Tibial artery (tissue), 4 donors: ENCODE measurements at places on chromosomes 5 and 9.

GRCh38 chr5:39073767-39074016 is 507 bp downstream of the RICTOR start:
- no peaks in the 10 kb centered on the region for H3K36me3 ChIP-seq
- H3K4me3 ChIP-seq, result peak overlapping the region; percentile 99

GRCh38 chr9:100027543-100027942 is 71.3 kb downstream of the ERP44 start:
- H3K36me3 ChIP-seq, result peaks cover 4% of the 10 kb centered on the region
- H3K27me3 ChIP-seq, result no peaks in the 10 kb centered on the region
- DNase-seq, result no peak
- no peaks in the 10 kb centered on the region for H3K4me1 ChIP-seq
- H3K4me3 ChIP-seq, result no peak overlapping the region
- H3K27ac ChIP-seq, result no peak overlapping the region

DNA sequence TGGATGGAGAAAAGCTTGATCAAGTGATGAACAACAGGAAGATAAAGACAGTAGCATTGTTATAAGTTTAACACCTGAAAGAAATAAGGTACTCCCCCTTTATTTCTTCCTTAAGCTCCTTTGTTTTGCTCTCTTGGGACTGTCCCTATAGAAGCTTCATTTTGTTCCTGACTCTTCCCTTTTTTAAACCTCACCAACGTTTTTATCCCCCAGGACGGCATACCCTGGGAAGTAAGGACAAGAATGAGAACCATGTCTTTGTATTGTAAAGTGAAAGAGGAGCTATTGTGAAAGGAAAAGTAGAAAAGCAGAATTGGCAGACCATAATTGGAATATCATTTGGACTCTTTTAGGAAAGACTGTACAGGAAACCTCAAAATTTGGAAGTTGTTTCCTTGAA is 1368.6 kb upstream of the C9orf72 start:
- no peak overlapping the region for H3K27ac ChIP-seq
- no peaks in the 10 kb centered on the region for H3K27me3 ChIP-seq
- H3K4me1 ChIP-seq, result no peaks in the 10 kb centered on the region

GRCh38 chr5:146580237-146580636 is 64.2 kb upstream of the GPR151 start:
- no peaks in the 10 kb centered on the region for H3K36me3 ChIP-seq
- H3K27ac ChIP-seq, result no peak overlapping the region
- no peaks in the 10 kb centered on the region for H3K4me1 ChIP-seq
- no peak overlapping the region for H3K4me3 ChIP-seq
- no peaks in the 10 kb centered on the region for H3K27me3 ChIP-seq
- no peak for DNase-seq

- H3K4me1 ChIP-seq, result peaks cover 25% of the 10 kb centered on the region
- H3K36me3 ChIP-seq, result no peaks in the 10 kb centered on the region
- H3K27me3 ChIP-seq, result no peaks in the 10 kb centered on the region
- no peak overlapping the region for H3K27ac ChIP-seq
- no peak overlapping the region for H3K4me3 ChIP-seq
Measured at GRCh38 chr9:111914749-111915424, 18.3 kb downstream of the UGCG start.

DNA sequence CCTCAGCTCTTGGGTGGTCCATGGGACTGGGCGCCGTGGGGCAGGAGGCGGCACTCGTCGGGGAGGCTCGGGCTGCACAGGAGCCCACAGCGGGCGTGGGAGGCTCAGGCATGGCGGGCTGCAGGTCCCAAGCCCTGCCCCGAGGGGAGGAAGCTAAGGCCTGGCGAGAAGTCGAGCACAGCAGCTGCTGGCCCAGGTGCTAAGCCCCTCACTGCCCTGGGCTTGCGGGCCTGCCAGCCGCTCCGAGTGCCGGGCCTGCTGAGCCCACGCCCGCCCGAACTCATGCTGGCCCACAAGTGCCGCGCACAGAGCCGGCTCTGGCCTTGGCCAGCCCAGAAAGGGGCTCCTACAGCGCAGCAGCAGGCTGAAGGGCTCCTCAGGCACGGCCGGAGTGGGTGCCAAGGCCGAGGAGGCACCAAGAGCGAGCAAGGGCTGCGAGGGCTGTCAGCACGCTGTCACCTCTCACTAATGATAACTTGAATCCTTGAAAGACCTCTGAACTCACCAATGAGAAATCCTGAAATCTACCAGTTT is 1506.8 kb upstream of the WWC1 start:
- no peak overlapping the region for H3K4me3 ChIP-seq
- no peak overlapping the region for H3K27ac ChIP-seq
- no peaks in the 10 kb centered on the region for H3K4me1 ChIP-seq
- H3K27me3 ChIP-seq, result no peaks in the 10 kb centered on the region
- no peaks in the 10 kb centered on the region for H3K36me3 ChIP-seq
- DNase-seq, result no peak

- H3K27ac ChIP-seq, result no peak overlapping the region
- H3K27me3 ChIP-seq, result peaks cover 3% of the 10 kb centered on the region
- no peaks in the 10 kb centered on the region for H3K4me1 ChIP-seq
- DNase-seq, result no peak
Measured at GRCh38 chr5:149126906-149127305, 14.4 kb upstream of the ABLIM3 start.

- no peak overlapping the region for H3K27ac ChIP-seq
- H3K27me3 ChIP-seq, result no peaks in the 10 kb centered on the region
- no peak overlapping the region for H3K4me3 ChIP-seq
- DNase-seq, result peak; percentile 51
- H3K4me1 ChIP-seq, result peaks cover 12% of the 10 kb centered on the region
Measured at GRCh38 chr5:171849585-171850323, 64.1 kb downstream of the SMIM23 start.

GRCh38 chr5:44997506-44997905 is 188.8 kb downstream of the MRPS30 start:
- no peak overlapping the region for H3K4me3 ChIP-seq
- DNase-seq, result no peak
- H3K27ac ChIP-seq, result no peak overlapping the region
- no peaks in the 10 kb centered on the region for H3K4me1 ChIP-seq
- H3K27me3 ChIP-seq, result no peaks in the 10 kb centered on the region

- peaks cover 91% of the 10 kb centered on the region for H3K27me3 ChIP-seq
- H3K4me1 ChIP-seq, result no peaks in the 10 kb centered on the region
- H3K36me3 ChIP-seq, result no peaks in the 10 kb centered on the region
Measured at GRCh38 chr5:51382521-51383130, 622 bp upstream of the ISL1 start.

DNA sequence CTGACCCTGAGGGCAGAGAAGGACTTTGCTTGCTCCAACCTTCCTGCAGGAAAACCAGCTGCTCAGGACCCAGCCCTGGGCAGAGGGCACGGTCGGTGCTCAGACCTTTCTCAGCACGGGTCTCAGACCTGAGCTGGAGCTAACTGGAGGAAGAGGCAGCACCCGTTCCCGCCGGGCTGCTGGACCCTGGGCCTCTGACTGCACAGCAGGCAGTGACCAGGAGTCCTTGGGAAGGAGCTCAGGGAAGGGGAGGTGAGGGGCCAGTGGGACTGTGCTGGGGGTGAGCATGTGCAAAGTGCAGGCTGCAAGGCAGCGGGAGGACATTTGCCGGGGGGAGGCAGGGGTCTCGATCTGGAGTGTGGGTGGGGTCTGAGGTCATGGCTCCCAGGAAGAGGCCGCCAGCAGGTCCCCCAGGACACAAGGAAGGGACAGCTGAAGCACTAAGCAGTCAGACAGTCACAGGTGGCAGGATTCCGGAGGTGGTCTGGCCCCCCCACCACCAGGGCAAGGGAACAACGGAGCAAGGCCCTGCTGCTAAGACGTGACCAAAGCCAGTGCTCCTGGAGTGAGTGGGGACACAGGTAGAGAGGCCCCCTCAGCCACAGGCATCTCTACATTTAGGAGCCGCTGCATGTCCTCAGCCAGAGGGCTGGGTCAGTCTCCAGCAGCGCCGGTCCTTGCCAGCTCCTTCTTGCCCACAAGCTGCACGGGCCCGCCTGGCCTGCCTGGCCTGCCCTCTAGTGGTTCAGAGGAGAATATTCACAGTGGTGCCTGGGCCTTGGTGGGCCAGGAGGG is 4.8 kb upstream of the DPM2 start:
- peaks cover 14% of the 10 kb centered on the region for H3K36me3 ChIP-seq
- H3K27ac ChIP-seq, result no peak overlapping the region
- no peaks in the 10 kb centered on the region for H3K27me3 ChIP-seq

- H3K4me3 ChIP-seq, result no peak overlapping the region
- no peaks in the 10 kb centered on the region for H3K36me3 ChIP-seq
- H3K4me1 ChIP-seq, result no peaks in the 10 kb centered on the region
- H3K27ac ChIP-seq, result no peak overlapping the region
- DNase-seq, result no peak
- no peaks in the 10 kb centered on the region for H3K27me3 ChIP-seq
Measured at GRCh38 chr9:84323858-84324257, 16.7 kb downstream of the SLC28A3 start.

GRCh38 chr5:11904265-11904906 is at the start of gene CTNND2:
Gene CTNND2, minus strand, starts transcription at chr5:11904446. Its CDS starts 593 bp downstream, at chr5:11903853.
- H3K36me3 ChIP-seq, result no peaks in the 10 kb centered on the region
- no peak within 1 kb of the TSS for H3K27ac ChIP-seq
- no peak within 1 kb of the TSS for H3K4me3 ChIP-seq
- DNase-seq, result no peak
- peaks cover 14% of the 10 kb centered on the region for H3K4me1 ChIP-seq
- peaks cover 29% of the 10 kb centered on the region for H3K27me3 ChIP-seq

DNA sequence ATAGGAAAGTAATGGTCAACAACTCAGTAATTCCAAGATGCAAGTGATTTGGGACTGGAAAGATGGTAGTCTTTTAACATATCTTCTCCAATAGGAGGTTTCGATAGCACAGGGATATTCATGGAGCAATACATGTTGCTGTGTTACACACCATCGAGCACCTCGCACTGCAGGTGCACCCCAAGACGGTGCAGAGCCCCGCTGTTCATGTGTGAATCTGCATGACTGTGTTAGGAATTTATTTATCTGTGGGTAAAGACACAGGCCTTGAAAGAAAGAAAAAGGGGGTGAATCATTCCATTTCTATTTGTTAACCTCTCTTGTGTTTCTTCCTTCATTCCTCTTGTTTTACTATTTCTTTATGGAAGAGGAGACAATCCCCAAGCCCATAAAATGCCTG is 217.1 kb downstream of the EBF1 start:
- no peak for DNase-seq
- no peaks in the 10 kb centered on the region for H3K4me1 ChIP-seq
- H3K36me3 ChIP-seq, result no peaks in the 10 kb centered on the region
- H3K27me3 ChIP-seq, result no peaks in the 10 kb centered on the region
- H3K27ac ChIP-seq, result no peak overlapping the region
- H3K4me3 ChIP-seq, result no peak overlapping the region

GRCh38 chr5:160129841-160130240 is 10.6 kb upstream of the PWWP2A start:
- peaks cover 18% of the 10 kb centered on the region for H3K4me1 ChIP-seq
- no peak overlapping the region for H3K4me3 ChIP-seq
- no peak for DNase-seq
- H3K27ac ChIP-seq, result no peak overlapping the region
